Posterior vena cava (tissue), 2 donors: ENCODE measurements at places on chromosomes 2 and 18. TPM values are rescaled to one million over a fixed set of nuclear protein-coding genes. Genes with fewer than 3 reads are reported as not detected.

DNA sequence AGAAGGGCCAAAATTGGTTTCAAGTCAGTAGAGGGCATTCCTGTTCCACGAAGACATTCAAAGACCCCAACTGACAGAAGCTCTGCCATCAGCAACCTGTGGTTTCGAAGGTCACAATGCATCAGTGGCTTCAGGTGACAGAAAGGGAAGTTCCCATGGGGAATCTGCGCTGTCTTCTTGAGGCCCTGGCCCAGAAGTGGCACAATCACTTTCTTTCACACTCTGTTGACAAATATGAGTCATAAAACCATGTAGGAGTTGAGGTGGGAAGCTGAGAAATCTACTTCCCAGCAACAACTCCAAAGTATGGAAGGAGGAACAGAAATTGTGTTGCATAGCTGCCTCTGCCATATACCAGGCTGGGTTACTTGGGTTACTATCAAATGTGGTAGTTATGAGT is 621.1 kb upstream of the FANCL start:
- DNase-seq = no peak

DUSP19 gene
- 9.1 TPM for total RNA-seq

- DNase-seq = no peak
Observed at GRCh38 chr2:134934641-134935040, 16.0 kb downstream of the CCNT2 start.

GCG gene
- not detected for total RNA-seq

UGT1A4 gene
- total RNA-seq = not detected

DNA sequence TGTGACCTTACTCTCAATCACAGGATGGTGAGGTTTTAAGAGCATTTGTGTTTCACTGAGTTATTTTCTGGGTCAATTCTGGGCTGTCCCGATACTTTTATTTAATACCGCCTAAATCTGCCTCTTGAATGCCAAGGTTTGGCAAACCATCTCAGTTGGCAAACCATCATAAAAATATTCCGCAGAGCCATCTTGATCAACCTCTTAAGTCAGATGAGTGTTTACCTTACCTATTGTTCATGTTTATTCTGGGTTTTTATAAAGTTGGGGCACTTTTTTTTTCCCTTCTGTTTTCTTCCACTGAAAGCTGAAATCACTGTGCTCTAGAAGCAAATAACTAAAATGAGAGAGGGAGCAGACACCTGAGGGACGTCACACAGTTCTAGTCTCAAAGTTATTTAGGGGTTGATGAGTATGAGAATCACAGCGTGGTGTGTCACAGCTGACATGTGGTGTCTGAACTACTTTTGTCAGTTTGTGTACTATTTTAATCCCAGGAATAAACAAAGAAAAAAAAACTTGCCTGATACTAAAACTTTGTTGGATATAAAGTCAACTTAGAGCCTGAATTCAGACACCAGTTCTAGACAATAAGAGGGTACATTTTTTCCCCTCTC is 48.6 kb downstream of the ETAA1 start:
- no peak for DNase-seq

DNA sequence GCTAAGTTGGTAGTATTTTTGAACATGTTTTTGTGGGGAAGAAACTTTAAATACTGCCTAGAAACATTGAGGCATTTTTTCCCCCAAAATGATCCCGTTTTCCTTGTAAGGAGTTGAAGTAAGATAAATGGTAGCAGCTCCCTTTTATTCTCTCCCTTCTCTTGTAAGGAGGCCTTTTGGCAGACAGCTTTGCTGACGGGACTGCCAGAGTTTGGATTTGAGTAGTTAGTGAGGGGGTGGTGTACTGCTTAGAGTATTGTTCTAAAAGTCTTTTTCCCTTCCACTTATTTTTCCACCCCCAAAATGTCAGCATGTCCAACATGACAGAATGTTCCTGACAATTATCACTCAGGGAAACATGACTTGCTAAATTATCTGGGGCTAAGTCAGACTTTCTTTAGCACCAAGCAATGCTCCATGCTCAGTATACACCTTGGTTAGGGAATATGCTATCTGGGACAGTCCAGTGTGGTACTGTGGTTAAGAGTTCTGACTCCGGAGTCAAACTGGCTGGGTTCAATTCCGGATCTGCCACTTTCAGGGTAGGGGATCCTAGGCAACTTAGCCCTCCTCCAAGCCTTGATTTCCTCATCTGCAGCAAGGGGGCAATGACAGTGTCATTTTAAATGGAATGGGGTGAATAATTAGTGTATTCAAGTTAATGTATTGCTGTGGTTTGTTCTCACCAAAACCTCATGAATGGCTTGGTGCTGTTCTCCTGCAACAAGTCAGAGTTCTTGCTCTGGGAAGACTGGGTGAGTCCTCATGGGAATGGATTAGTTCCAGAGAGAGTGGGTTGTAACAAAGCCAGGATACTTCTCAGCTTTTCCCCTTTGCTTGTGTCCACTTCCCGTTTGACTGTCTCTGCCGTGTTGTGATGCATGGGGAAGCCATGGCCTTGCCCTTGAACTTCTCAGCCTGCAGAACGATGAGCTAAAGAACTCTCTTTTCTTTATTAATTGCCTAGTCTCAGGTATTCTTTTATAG is 116.2 kb downstream of the TANC1 start:
- no peak for DNase-seq

- no peak for DNase-seq
Observed at GRCh38 chr2:135555311-135555710, 24.0 kb downstream of the R3HDM1 start.

- no peak for DNase-seq
Observed at GRCh38 chr2:140648393-140648792, 1482.4 kb downstream of the LRP1B start.

DNA sequence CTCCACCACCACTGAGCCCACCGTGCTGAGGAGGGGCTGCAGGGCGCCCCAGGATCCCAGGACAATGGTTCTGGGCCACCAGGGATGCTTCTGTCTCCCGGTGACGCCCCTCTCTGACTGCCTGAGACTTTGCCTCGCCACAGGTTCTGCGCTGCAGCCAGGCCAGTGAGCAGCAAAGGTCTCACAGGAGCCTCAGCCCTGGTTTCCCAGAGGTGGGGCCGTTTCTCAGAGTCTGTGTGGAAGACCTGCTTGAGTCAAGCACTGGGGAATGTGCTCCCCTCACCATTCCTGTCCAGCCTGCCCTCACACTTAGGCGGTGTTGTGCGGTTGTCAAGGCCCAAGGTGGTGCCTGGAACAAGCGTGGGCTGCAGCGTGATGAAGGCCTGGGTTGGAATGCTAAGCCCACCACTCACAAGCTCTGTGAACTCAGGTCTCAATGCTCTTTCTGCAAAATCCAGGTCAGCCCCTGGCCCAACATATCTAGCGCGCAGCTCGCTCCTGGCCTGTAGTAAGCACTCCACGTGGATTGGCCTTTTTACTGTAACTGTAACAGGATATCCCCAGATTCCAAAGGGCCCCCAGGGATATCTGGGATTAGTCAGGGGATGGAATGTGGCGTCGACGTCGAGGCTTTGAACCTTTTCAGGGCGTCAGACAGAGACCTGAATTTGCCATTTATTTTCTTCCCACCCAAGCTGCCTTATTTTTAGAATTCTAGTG is 47.6 kb downstream of the PLB1 start:
- DNase-seq = peak; percentile 70

EFHD1 gene
- 69.7 TPM for total RNA-seq

- DNase-seq = no peak
Observed at GRCh38 chr2:168794968-168795367, 7.5 kb upstream of the NOSTRIN start.

DNA sequence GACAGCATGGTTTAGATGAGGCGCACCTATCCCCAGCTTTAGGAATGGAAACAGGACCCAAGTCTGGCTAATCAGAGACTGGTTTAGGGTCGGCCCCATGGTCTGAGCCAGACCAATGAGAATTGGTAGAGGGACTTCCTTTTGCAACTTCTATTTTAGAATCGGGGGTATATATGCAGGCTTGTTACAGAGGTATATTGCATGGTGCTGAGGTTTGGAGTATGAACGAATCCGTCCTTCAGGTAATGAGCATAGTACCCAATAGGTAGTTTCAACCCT is 1.5 kb upstream of the BOLA3 start:
- DNase-seq = no peak

DNA sequence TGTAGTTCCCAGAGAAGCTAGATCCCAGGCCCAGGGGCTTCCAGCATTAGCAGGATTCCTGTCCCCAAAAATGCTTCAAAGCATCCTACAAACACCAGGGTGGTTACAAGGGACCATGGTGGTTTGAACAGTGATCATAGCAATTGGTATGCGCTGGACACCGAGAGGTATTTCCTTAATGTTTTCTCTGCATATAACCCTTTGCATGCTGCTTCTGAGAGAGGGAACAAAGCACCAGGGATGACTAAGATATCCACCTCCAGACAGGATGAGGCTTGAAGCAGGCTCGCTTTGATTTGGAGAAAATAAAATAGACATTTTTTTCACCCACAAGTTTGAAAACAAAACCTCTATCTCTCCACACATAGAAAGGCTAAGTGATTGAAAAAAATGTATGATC is 50.5 kb upstream of the TSPYL6 start:
- DNase-seq = no peak

ABCB11 gene
- total RNA-seq = 0.09 TPM

DNA sequence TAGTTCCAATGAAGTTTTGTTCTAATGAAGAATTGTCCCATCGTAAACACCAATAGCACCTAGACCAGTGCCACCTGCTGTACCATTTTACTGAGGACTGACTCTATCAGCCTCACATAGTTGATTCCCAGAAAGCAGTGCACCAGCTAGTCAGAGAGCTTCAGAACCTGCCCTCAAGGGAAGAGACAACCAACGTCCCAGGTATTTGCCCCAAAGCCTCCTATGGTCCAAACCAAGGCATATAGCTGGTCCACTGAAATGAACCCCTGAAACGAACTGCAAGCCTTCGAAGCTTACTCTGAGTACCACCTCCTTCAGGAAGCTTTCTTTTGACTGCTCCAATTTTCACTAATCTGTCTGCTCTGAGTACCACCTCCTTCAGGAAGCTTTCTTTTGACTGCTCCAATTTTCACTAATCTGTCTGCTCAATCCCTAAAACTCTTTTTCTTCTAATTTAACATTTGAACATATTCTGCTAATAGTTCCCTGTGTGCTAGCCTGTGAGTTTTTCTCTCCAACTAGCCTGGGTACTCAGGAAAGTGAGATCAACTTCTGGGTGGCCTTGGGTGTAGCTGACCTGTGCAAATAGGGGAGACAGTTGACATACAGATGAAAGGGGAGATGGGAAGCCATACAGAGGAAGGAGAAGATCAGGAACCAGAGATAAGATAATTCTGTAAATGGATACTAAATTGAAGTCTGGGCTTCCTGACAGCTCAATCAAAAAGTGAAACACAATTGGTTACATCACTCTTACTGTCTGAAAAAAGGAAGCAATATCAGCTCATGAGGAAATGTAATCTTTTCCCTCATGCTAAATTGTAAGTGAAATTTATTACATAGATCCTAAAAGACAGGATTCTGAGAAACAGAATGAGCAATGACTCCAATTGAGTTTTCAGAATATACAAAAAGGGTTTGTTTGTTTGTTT is 33.5 kb upstream of the EML4 start:
- DNase-seq = no peak

- no peak for DNase-seq
Observed at GRCh38 chr18:41134426-41134825, 820.6 kb upstream of the PIK3C3 start.

DNA sequence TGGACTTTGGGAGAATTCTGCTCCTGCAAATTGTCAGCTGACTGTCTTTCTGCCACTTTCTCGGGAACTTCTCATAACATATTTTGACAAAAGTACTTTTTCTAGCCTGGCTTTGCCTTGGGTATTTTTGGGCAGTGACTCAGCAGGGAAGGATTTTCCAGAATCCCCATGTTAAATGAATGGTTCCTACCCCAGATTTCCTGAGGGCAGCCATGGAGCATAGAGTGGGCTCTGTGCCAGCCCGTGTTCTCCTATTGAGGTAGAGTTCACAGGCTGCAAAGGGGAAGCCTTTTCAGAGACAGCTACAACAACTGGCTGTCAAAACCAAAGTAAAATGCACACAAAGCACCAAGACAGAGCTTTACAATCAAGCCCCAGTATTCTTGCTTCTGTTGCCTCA is 59.8 kb downstream of the BMP10 start:
- peak; percentile 87 for DNase-seq

ANO7 gene
- 0.95 TPM for total RNA-seq

GRCh38 chr2:241835611-241836010 is 23.1 kb downstream of the PDCD1 start:
- DNase-seq = no peak

- DNase-seq = no peak
Observed at GRCh38 chr2:67486041-67486796, 89.1 kb downstream of the ETAA1 start.

DNA sequence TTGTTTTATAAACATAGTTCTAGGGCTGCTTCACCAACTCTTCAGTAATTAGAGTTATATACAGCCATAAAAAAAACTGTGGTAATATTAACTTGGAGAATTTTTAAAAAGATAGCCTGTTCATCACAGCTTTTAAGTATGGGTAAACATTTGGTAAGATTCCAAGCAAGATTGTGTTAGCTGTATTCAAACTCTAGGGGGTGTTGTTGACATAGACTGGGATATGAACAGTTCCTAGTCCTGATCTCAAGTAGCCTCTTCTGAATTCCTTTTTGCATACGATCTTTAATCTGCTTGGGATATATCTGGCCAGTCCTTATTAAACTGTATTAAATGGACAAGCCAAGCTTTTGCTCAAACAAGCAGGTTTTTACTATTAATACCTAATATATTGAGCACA is 13.4 kb downstream of the NOP58 start:
- no peak for DNase-seq

DNA sequence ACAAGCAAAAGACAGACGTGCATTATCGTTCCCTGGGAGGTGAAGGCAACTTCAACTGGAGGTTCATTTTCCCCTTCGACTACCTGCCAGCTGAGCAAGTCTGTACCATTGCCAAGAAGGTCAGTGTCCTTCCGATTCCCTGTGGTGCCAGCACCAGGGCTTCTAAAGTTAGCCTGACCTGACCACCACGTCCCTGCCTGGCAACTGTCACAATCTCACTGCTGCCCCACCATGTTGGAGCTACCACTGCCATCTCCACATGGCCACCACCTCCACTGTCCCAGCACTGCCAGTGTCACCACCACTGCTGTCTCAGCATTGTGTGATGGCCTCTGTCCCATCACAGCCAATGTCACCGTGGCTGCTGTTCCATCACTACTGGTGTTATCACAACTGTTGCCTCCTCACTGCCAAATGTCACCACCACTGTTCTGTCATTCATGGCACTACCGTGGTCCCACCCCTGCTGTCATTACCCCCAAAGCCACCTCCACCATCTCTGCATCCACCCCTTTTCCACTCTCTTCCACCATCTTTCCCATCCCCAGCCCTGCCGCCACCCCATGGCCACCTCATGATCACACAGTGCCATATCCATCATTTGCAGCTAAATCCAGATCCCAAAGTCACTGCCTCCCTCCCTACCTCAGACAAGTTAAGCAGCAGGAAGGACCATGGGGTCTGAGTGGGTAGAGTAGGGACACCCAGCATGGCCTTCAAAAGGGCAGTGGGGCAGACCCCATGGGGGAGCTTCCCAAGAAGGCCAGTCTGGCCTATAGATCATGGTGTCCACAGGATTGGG is 216.5 kb downstream of the DYSF start:
- peak; percentile 40 for DNase-seq

COL5A2 gene
- 61.1 TPM for total RNA-seq

- DNase-seq = peak; percentile 83
Observed at GRCh38 chr2:239399433-239399920, 1.3 kb downstream of the HDAC4 start.

POTEC gene
- total RNA-seq = not detected

COBLL1 gene
- total RNA-seq = 92.6 TPM
